ENCODE measurements at places on chromosomes 3 and 15. TPM values are rescaled to one million over a fixed set of nuclear protein-coding genes. Genes with fewer than 3 reads are reported as not detected.

DNA sequence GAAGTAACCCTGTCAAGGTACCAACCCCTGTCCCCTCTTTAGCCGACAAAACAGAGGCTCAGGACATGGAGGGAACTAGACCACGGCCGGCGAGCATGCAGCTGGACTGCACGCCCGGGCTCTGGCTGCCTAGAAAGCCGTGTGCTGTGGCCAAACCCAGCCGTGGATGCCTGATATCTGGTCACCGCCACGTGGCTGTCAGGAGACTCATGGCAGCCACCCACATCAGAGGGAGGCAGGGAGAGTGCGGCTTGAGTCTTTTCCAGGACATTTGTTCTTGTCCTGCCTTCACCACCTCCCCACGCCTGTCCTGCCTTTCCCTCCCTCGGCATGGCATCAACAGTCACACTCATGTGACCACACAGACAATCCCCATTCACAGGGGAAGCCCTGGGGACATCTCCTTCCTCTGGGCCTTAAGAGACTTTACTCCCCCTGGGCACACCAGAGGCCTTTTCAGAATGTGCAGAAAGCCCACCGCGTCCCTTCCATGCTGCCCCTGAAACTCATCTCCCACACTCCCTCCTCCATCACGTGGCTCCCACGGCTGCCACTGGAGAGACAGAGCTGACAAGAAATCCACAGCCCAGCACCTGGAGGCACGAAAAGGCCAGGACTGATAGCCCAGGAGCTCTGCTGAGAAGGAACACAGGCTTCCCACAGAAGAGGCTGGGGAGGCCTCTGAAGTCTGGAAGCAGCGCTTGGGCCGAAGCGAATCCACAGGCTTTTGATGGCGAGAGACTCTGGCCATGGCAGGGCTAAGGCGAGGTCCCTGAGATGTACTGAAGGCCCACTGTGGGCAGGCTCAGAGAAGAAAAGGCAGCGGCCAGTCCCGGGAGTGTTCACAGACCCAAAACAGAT lies 71.2 kb upstream of the IQSEC1 start:
- DNase-seq, result no peak
- H3K4me1 ChIP-seq, result no peaks in the 10 kb centered on the region
- no peak overlapping the region for H3K4me3 ChIP-seq
- H3K27ac ChIP-seq, result no peak overlapping the region
- H3K27me3 ChIP-seq, result no peaks in the 10 kb centered on the region

DNA sequence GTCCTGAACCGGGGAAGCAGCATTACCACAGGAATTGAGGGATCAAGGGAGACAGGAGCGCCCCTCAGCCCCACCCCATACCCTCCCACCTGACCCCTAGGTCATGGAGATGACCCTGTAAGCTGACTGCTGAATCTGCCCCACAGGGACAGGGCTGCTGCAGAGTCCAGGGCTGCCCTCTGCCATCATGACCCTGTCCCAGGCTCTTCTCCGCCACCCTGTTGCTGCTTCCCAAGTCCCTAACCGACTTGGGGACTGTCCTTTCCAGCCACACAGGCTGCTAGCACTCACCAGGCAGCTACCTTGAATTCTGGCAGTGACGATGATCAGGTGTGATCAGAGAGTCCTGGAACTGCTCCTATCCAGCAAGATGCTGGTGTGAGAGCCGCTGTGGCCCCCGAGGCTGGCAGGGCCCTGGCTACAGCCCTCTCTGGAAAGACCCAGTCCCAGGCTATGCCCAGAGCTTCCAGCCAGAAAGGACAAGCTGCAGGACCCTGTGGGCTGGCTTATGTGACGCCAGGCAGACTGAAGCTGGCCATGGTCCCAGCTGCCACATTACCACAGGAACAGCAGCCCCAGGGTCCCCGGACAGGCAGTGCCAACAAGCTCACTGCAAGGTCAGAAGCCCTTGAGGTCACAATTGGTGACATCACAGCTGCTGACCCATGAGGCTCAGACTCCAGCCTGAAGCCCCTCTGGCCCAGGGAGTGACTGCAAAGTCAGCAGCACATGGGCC lies at the start of gene C3orf22:
Gene C3orf22 (minus strand): TSS at position 597 of the 736 bp plus-strand sequence. CDS start 5,542 bp downstream, outside the sequence.
- H3K4me3 ChIP-seq, result no peak within 1 kb of the TSS
- no peak for DNase-seq
- no peaks in the 10 kb centered on the region for H3K4me1 ChIP-seq
- no peak within 1 kb of the TSS for H3K27ac ChIP-seq

DNA sequence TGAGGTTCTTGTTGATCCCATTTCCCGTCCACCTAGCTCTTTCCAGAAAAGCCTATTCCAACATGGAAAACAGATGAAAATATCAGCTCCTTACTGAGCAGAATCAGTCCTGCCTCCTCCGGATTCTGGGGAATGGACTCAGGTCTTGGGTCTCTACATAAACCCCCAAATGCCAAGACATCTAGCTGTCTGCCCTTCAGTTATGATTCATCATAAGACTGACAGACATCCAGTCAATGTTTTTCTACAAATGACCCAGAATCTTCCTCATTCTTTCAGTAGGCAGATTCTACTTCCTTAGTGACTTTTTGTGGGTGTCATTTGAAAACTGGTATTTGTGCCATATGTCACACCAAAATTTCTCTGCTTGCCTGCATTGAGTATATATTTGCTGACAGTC lies 103.0 kb upstream of the TGFBR2 start:
- H3K4me3 ChIP-seq, result no peak overlapping the region
- DNase-seq, result no peak
- H3K27me3 ChIP-seq, result no peaks in the 10 kb centered on the region
- H3K36me3 ChIP-seq, result no peaks in the 10 kb centered on the region

- DNase-seq, result no peak
- peaks cover 54% of the 10 kb centered on the region for H3K4me1 ChIP-seq
- H3K27me3 ChIP-seq, result no peaks in the 10 kb centered on the region
- no peak overlapping the region for H3K27ac ChIP-seq
Measured at GRCh38 chr3:52281981-52282801, 3.7 kb upstream of the WDR82 start.

DNA sequence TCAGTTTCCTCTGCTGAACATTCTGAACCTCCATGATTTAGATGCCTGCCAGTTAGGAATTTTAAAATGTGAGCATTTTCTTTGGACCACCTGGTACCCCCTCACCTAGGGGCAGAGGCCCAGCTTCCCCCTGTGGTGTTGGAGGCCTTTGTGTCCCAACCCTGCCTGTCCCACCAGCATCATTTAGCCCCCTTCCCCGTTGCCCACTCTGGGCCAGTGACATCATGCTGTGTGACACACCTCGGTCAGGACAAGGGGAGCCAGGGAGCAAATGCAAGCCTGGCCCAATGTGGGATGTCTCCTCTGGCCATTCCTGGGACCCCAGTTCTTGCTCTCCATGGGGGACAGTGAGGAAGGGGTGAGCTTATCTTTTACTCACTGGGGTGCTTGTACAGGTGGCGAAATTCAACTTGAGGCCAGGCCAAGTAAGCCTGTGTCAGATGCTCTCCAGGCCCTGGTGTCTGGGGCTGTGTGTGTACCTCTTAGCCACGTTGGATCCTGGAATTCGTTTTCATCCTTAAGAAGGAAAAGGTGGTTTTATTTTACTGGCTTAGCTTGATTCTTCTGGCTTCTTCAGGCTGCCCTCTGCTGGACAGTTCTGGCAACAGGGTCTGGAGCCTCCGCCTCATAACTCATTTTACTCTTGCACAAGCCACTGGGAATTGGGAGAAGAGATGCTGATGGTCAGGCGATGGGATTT lies 49.7 kb upstream of the MYZAP start:
- H3K36me3 ChIP-seq, result no peaks in the 10 kb centered on the region
- H3K27ac ChIP-seq, result no peak overlapping the region
- no peaks in the 10 kb centered on the region for H3K27me3 ChIP-seq
- H3K4me1 ChIP-seq, result peaks cover 11% of the 10 kb centered on the region
- peak; percentile 74 for DNase-seq

Gene LACTB
- total RNA-seq, result 7.6 TPM

GRCh38 chr15:84001037-84001436 lies 234.5 kb upstream of the GOLGA6L4 start:
- H3K4me3 ChIP-seq, result no peak overlapping the region
- H3K27ac ChIP-seq, result no peak overlapping the region
- no peaks in the 10 kb centered on the region for H3K4me1 ChIP-seq
- H3K27me3 ChIP-seq, result no peaks in the 10 kb centered on the region
- DNase-seq, result no peak
- H3K36me3 ChIP-seq, result no peaks in the 10 kb centered on the region

- H3K27me3 ChIP-seq, result no peaks in the 10 kb centered on the region
- H3K4me3 ChIP-seq, result no peak overlapping the region
- H3K27ac ChIP-seq, result no peak overlapping the region
- no peaks in the 10 kb centered on the region for H3K36me3 ChIP-seq
- no peak for DNase-seq
Measured at GRCh38 chr3:46990573-46991374, 11.3 kb downstream of the NBEAL2 start.

Gene SPRED1
- 11.7 TPM for total RNA-seq

DNA sequence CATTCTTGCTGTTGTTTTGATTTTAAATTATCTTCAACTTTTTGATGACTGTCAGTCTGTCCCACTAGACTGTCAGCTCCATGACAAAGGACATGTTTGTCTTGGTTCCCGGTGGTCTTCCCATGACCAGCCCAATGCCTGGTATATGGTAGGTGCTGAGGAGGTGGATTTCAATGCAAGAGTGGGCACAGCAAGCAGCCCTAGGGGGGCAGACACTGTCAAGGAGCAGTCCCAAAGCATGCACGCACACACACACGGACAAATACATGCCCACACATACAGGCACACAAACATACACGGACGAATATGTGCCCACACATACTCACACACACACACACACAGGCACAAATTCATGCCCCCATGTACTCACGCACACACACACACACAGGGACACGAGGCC lies 12.0 kb downstream of the KLF15 start:
- H3K27me3 ChIP-seq, result no peaks in the 10 kb centered on the region
- DNase-seq, result no peak
- H3K27ac ChIP-seq, result no peak overlapping the region
- H3K4me3 ChIP-seq, result no peak overlapping the region
- H3K36me3 ChIP-seq, result peaks cover 2% of the 10 kb centered on the region

Gene CDC25A
- 0.33 TPM for total RNA-seq

Gene SH2D7
- total RNA-seq, result not detected

- no peaks in the 10 kb centered on the region for H3K27me3 ChIP-seq
- H3K4me3 ChIP-seq, result no peak overlapping the region
- H3K36me3 ChIP-seq, result no peaks in the 10 kb centered on the region
- peaks cover 18% of the 10 kb centered on the region for H3K4me1 ChIP-seq
- no peak overlapping the region for H3K27ac ChIP-seq
Measured at GRCh38 chr3:186366206-186366605, 4.2 kb upstream of the DGKG start.

GRCh38 chr15:47466357-47466756 lies 250.9 kb upstream of the SEMA6D start:
- no peaks in the 10 kb centered on the region for H3K36me3 ChIP-seq
- no peaks in the 10 kb centered on the region for H3K4me1 ChIP-seq
- no peak for DNase-seq
- no peak overlapping the region for H3K4me3 ChIP-seq

Gene DAPK2
- 2.9 TPM for total RNA-seq

Gene RCCD1
- 13.7 TPM for total RNA-seq

- DNase-seq, result peak; percentile 36
- H3K27me3 ChIP-seq, result no peaks in the 10 kb centered on the region
- H3K27ac ChIP-seq, result peak overlapping the region; percentile 77
- H3K4me3 ChIP-seq, result no peak overlapping the region
- H3K36me3 ChIP-seq, result no peaks in the 10 kb centered on the region
Measured at GRCh38 chr3:64667887-64668581, 19.8 kb downstream of the ADAMTS9 start.

DNA sequence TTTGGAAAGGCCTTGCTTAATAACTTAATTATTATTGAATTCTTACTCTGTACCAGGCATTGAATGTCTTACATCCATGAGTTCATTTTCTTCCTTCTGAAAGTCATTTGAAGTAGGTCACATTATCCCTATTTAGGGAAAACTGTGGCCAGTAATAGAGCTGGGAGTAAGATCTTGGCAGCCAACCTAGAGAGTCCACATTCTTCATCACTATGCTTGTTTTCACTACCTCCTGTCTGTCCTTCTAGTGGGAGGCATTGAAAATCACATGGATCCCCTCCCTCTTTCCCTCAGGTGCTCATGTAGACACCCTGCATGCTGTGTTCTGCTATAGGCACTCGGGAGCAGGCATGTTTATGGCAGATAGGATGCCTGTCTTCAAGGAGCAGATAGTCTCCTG lies 154.9 kb downstream of the EBLN2 start:
- H3K27me3 ChIP-seq, result no peaks in the 10 kb centered on the region
- H3K4me3 ChIP-seq, result no peak overlapping the region
- H3K4me1 ChIP-seq, result no peaks in the 10 kb centered on the region
- H3K27ac ChIP-seq, result no peak overlapping the region
- no peak for DNase-seq
- H3K36me3 ChIP-seq, result no peaks in the 10 kb centered on the region

DNA sequence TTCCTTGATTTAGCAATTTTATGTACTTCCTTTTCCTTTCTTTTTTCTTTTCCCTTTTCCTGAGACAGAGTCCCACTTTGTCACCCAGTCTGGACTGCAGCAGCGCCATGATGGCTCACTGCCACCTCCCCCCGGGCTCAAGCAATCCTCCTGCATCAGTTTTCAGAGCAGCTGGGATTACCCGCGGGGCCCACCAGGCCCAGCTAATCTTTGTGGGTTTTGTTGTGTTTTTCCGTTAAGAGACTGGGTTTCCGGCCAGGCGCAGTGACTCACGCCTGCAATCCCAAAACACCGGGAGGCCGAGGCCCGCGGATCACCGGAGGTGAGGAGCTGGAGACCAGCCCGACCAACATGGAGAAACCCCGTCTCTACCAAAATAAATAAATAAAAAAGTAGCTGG lies 17.7 kb downstream of the GOLGA8S start:
- no peaks in the 10 kb centered on the region for H3K36me3 ChIP-seq
- no peaks in the 10 kb centered on the region for H3K4me1 ChIP-seq
- H3K4me3 ChIP-seq, result no peak overlapping the region
- no peak for DNase-seq

DNA sequence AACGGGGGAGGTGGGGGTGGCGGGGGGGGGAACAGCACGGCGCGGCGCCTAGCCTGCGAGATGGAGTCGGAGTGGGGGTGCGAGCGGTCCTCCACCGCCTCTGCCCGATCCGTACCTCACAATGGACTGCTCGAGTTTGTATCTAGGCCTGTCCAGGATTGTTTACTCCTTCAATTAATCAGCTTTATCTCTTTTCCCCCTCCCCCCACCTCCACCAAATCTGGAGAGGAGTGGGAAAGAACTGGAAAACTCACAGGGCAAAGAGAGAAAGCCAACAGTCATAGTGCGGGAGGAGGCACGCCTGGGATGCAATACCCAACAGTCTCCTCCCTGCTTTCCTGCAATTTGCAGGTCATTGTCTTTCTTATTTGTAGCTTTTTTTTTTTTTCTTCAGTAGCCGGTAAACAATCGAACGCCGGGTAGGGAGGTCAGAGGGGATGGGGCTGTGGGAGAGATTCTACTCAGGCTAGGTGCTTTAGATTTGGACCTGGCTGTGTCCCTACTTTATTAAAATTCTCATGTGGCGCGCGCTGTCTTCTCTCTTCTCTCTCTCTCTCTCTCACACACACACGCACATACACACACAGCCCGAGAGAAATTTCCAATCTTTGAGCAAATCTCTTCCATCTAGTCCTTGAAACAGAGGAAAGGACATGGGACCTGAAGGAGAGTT lies 6.9 kb upstream of the MEIS2 start:
- no peak for DNase-seq
- no peaks in the 10 kb centered on the region for H3K36me3 ChIP-seq
- no peaks in the 10 kb centered on the region for H3K27me3 ChIP-seq
- peaks cover 17% of the 10 kb centered on the region for H3K4me1 ChIP-seq
- no peak overlapping the region for H3K4me3 ChIP-seq
